GM12865 (cell line): ENCODE measurements at places on chromosomes 4 and X.

- no peak for DNase-seq
These were observed 387.9 kb upstream of the RPS6KA3 start for GRCh38 chrX:20654596-20655106.

DNA sequence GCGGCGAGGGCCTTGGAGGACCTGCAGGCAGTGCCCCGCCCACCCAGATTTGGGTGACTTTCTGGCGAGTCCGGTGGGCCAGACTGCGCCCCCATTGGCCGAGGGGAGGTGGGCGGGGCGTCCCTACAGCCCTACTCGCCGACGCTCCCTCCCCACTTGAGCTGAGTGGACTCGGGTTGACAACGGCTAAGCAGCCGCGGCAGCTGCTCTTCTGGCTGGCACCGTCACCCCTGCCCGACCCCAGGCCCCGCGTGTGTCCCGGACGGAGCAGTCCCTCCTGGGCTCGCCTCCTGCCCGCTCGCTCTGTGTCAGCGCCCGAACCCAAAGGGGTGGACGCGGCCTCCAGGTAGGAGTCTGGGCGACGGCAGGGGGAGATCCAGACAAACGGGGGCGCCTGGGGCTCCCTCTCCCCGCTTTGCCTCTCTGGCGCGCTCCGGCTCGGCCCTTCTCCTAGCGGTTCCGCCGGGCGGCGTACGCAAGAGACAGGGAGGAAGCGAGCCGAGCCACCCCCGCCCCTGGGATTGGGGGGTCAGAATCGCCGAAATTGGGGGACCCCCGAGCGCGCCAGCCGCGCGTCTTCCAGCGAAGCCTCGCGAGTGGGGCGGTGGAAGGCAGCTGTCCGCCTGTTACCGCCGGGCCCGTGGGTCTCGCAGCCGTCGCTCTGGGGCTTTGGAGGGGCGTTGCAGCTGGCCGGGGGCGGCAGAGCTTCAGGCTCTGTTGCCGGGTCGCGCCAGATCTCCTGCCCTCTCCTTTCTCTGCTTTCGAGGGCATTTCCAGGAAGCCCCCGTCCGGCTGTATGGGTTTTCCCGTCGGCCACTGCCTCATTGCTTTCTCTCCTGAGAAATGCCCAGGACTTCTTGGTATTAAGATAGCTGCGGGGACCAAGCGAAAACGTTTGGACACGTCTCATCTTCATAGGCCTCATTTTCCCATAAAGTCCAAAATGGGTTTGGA lies 46.3 kb downstream of the STARD8 start:
- peak; percentile 13 for DNase-seq

- DNase-seq, result no peak
These were observed 1409.9 kb upstream of the PCDH7 start for GRCh38 chr4:29310252-29310651.

- no peak for DNase-seq
These were observed 22.7 kb downstream of the INTS6L start for GRCh38 chrX:135543172-135543571.

- DNase-seq, result no peak
These were observed 13.4 kb upstream of the FGD1 start for GRCh38 chrX:54509400-54509799.

GRCh38 chr4:8507624-8508023 lies 67.0 kb downstream of the TRMT44 start:
- DNase-seq, result no peak

DNA sequence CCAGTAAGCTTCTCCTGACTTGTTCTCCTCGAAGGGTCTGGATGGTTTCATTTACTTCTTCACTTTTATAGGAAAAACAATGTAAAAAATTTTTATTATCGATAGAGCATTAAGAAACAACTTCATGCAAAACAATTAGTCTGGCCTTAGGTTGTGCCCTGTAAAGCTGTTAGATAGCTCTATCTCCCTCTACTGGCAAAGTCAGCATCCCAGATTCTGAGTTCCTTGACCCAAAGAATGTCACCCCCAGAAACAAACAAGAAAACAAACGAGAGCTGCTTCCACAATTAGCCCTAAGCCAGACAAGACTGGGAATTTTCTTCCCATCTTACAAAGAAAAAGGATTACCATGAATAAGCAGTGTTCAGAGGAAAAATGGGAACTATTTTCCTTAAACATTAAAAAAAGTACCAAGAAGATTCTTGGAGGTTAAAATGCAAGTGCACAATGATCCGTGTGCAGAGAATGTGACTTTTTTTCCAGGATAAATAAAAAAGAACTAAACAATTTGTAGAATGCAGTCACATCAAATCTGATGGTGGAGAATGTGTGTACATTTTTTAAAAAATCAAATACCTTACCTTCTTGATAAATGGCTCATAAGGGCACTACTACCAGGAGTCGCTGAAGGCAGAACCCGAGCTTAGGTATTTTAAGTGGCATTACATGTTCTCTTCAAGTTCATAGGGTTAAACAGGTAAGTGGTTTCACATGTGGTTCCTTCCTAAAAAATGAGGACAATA lies 293.2 kb downstream of the FBXO8 start:
- DNase-seq, result peak; percentile 21
